HS-27A (cell line): ENCODE measurements at places on chromosomes 4 and X.

DNA sequence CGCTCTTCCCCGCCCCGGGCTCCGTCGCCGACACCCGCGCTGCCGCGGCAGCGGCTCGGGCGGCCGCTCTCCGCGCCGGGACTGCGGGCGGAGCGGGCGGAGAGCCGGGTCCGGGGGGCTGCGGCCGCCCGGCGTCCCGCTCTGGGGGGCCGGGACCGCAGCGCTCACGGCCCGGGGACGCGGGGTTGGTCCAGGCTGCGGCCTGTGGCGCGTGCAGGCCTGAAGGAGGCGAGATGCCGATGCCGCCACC, 492 bp downstream of the GALNT7 start:
- DNase-seq = no peak

DNA sequence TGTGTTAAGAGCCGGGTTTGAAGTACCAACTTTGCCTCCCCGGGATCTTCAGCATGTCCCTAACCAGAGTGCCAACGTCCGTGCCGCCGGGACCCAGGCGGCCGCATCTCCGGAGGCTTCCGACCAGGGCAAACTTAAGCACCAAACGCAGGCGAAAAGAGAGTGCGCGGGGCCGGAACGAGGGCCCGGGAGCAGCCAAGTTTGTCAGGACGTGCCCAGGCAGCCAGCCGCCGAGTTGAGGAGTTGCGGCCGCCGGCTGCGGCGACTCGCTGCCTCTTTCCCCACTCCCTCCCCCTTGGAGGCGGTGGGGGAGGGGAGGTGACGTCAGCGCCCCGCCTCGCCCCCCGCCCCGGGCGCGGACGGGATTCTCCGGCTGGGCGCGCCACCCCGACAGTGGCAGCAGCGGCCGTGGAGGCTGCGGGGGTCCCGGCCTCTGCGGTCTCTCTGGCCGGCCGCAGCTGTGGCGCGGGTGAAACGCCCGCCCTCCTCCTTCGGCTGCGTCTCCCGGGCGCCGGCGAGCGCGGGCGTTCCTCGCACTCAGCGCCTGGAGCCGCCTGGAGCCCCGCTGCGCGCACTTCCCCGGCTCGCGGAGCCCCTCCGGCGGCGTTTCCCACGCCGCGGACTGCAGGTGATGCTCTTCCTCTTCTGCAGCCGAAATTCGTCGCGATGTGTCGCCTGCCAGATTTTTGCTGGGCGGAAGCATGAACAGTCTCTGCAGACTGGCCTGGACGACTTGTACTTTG, 2.9 kb upstream of the FAT1 start:
- DNase-seq = no peak

DNA sequence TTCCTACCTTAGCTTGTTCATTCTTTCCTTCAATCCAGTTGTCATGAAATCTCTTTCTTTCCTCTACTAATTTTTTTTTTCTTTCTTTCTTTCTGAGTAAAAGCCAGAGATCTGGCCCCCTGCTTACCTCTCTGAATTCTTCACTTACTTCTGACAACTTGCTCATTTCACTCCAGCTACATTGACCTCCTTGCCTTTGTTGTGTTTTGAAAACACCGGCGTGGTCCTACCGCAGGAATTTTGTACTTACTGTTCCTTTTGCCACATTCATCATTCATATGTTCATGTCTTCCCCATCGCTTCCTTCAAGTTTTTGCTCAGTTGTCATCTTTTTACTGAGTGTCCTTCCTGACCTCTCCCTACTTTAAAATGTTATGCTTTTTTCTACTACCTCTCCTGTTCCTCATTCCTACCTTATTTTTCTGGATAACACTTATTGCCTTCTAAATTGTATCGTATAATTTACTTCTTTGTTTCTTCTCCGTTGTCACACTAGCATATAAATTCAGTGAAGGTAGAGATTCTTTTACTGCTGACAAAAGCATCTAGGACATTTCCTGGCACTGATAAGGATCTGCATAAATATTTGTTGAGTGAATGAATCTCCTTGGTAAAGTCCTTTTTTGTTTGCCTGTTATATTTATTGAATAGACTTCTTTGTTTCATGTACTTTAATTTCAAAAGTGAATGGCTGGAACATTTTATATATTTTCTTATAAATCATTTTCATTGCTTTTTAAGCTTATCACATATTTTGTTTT, 74.4 kb downstream of the NFKB1 start:
- DNase-seq = no peak

DNA sequence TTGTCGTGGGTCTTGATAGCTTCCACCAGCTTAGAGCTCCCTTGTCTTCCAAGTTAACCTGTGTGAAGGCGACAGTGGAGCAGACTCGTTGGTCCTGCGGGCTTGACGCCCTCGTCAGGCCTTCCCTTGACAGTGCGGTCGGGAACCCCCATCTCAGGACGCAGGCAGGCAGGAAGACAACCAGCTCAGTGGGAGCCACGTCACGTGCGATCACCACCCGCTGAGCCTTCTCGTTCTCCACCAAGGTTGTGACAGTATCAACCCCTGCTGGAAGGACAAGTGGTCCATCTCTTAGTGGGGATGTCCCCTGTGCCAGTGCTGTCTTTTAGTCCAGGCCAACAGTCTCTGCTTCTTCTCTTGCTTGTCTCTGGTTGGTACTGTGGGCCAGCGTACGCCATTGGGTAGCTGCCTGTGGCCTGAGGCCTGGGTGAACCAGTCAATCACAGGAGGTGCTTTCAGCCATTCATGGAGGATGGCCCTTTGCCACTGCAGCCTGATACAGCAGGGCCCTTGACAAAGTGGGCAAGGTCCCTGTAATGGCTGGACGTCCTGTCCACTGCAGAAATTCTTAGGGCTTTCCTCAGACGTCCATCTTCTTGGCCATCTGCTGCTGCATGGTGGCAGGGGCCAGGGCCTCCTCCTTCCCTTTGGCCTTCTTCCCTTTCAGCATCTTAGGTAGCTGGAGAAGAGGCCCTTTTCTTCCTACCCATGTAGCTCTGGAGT, 31.4 kb downstream of the RGS12 start:
- DNase-seq = no peak

DNA sequence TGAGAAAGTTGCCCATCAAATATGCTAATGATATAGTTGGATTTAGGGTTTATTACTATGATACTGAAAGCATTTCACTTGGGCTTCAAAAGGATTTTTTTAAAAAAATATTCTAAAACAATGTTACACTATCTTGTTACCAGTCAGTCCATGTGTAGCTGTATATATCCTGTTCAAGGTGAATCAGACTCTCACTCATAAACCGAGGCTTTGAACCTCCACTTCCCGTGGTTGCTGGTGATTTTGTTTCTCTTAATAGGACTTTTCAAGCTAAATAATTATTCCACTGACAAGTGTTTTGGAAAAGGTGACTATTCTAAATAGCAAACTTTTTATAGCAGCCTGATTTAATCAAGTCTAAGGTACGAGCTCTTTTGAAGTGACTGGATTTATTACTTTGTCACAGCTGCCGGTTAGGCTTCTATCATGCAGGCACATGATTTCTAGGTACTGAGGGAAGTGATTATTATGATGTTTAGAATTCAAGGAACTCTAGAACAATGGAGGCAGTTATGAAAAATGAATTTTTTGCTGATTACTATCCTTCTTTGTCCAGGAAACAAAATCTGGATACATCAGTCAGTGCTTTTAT, 287.7 kb downstream of the KCTD8 start:
- DNase-seq = no peak

DNA sequence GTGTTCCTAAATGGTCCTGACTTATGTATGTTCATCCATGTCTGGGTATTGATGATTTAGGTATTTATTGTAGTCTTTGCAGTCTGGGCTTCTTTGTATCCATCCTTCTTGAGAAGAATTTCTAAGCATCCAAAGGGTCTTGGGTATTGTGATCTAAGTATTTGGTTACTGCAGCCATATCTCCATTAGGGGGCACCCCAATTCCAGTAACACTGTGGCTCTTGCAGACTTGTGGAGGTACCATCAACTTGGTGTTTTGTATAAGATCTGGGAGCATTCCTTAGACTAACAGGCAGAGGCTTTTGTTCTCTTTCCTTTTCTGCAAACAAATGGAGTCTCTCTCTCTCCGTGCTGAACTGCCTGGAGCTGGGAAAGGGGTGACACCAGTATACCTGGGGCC, 113.7 kb upstream of the NEXMIF start:
- no peak for DNase-seq

DNA sequence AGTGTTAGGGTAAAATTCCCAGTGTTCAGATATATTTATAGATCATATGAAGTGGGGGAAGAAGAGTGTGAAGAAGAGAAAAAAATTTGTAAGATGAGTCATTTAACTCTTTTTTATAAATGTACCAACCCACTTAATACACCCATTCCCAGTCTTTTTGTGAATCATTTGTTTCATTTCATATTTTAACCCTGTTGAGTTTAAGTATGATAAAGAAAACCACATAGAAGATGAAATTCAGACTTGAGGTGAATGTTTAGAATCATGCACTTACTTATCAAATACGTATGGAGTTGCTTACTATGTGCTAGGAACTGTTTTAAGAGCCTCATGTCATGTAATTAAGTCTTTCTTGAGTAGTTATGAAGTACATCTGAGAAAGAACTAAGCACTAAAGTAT, 56.6 kb upstream of the DAPP1 start:
- no peak for DNase-seq
